ENCODE measurements at places on chromosomes 3 and 15. TPM values are rescaled to one million over a fixed set of nuclear protein-coding genes. Genes with fewer than 3 reads are reported as not detected.
A peak's percentile ranks its signal among the peaks of the same experiment; 100 is the strongest.

DNA sequence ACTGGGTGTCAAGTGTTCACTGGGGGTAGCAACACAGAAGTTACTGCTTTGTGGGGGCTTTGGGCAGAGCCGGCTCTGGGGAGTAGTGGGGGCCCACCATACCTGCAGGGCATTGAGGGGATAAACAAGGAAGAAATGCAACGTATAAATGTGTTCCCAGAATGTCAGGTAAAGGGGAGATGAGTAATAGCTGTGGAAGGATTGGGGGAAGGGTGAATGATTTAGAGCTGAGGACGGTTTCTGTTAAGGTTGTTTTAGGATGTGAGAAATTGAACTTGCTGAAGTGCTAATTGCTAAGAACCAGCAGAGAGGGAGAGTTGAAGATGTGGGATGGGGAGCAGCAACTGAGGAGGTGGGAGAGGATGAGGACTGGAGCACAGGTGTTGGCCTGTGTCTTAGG, 10.7 kb downstream of the SCG5 start:
- H3K4me1 ChIP-seq, result no peaks in the 10 kb centered on the region
- no peak overlapping the region for H3K4me3 ChIP-seq

GRCh38 chr3:16102905-16103364, 71.5 kb upstream of the GALNT15 start:
- no peaks in the 10 kb centered on the region for H3K27me3 ChIP-seq
- DNase-seq, result no peak
- no peaks in the 10 kb centered on the region for H3K4me1 ChIP-seq
- no peaks in the 10 kb centered on the region for H3K36me3 ChIP-seq
- no peak overlapping the region for H3K27ac ChIP-seq

- no peak overlapping the region for H3K27ac ChIP-seq
- H3K36me3 ChIP-seq, result no peaks in the 10 kb centered on the region
- H3K27me3 ChIP-seq, result peaks cover 6% of the 10 kb centered on the region
Observed at GRCh38 chr15:72801590-72802325, 18.2 kb upstream of the ADPGK start.

DNA sequence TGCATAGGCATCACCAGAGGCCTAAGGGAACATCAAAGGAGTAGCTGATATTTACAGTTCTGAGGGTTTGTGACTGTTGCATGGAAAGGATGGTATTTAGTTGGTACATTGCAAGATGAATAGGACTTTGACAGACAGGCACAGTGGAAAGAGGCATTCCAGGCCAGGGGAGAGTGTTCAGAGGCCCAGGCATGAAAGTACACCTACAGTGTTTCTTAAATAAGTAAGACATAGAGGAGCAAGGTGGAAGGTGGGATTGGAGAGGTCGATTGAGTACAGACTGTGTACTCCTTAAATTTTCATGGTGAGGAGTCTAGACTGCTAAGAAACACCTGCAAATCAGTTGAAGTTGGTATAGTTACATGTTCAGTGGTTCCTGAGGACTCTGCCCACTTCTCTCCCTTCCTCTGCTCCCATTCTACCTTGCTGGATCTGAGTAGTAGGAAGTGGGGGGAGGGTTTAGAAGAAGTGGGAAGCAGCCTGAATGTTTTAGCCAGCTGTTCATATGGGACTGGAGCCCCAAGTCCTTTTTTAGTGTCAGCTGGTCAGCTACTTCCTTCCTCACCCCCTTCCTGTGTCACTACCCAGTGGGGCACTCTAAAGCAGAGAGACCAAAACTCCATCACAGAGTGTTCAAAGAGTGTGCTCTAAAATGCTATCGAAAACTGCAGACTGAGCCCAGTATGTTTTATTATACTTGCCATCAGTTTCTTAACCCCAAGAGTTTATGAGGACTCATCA, 14.0 kb downstream of the KLHL18 start:
- DNase-seq, result peak; percentile 27

GRCh38 chr3:102016417-102016816, 167.1 kb downstream of the NFKBIZ start:
- H3K27ac ChIP-seq, result no peak overlapping the region
- no peak for DNase-seq
- H3K36me3 ChIP-seq, result no peaks in the 10 kb centered on the region
- no peak overlapping the region for H3K4me3 ChIP-seq
- no peaks in the 10 kb centered on the region for H3K27me3 ChIP-seq

DNA sequence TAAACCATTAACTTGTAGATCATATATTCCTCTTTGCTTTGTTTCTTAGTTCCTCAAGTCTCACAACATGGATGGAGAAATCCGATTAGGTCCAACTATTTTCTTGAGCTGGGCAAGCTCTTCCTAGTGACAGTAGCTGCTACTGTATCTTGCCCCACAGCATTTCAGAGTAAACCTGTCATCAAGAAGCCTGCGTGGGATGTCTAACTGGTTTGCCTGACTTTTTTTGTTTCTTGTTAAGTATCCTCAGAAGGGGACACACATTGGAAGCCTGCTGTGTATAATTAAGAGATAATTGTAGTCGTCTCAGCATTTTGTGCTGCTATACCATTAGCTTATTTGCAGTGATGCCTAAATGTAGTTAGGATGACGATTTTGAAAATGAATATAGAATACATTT, 29.3 kb upstream of the STT3B start:
- H3K27ac ChIP-seq, result no peak overlapping the region
- no peaks in the 10 kb centered on the region for H3K36me3 ChIP-seq
- no peak for DNase-seq
- no peak overlapping the region for H3K4me3 ChIP-seq
- H3K27me3 ChIP-seq, result no peaks in the 10 kb centered on the region
- no peaks in the 10 kb centered on the region for H3K4me1 ChIP-seq

DNA sequence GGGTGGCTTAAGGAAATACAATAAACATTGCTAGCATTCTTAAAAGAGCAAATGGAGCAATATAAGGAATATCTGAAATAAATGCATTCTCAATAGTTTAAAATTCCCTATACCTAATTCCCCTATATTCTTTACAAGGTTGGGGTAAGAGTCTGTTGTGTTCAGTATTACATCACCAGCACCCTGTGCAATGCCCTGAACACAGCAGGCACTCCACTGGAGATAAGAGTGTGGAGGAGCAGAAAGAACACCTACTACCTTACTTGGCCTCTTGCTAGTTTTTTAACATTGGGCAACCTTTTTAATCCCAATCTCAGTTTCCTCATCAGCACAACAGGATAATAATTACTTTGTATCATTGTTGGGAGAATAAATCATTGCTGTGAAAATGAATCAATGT, 140.2 kb upstream of the PLXND1 start:
- peaks cover 2% of the 10 kb centered on the region for H3K36me3 ChIP-seq
- no peak for DNase-seq
- no peaks in the 10 kb centered on the region for H3K27me3 ChIP-seq

GRCh38 chr3:71672340-71672739, 52.9 kb downstream of the EIF4E3 start:
- H3K36me3 ChIP-seq, result no peaks in the 10 kb centered on the region
- no peak overlapping the region for H3K4me3 ChIP-seq
- no peak for DNase-seq
- no peak overlapping the region for H3K27ac ChIP-seq
- H3K4me1 ChIP-seq, result no peaks in the 10 kb centered on the region
- no peaks in the 10 kb centered on the region for H3K27me3 ChIP-seq

DNA sequence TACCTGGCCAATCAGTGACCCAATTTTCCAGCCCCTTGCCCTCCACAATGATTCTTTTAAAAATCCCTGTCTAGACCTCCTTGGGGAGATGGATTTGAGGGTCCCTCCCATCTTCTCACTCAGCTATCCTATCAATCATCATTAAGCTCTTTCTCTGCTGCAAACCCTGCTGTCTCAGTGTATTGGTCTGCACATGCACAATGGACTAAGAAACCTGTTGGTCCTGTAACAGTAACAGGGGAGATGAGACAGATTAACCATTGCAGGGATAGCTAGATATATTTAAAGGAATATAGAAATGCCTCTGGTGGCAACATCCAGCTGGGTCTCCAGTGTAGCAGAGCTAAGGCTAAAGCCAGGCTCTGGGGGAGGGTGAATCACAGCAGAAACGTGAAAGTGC, 74.6 kb upstream of the CHRNA7 start:
- H3K4me1 ChIP-seq, result no peaks in the 10 kb centered on the region
- DNase-seq, result no peak
- H3K36me3 ChIP-seq, result no peaks in the 10 kb centered on the region
- H3K27me3 ChIP-seq, result no peaks in the 10 kb centered on the region

DNA sequence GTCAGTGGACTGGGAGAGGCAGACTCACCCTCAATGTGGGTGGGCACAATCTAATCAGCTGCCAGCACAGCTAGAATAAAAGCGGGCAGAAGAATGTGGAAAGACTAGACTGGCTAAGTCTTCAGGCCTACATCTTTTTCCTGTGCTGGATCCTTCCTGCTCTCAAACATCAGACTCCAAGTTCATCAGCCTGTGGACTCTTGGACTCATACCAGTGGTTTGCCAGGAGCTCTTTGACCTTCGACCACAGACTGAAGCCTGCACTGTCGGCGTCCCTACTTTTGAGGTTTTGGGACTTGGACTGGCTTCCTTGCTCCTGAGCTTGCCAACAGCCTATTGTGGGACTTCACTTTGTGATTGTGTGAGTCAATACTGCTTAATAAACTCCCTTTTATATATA, 68.0 kb downstream of the CNTN3 start:
- H3K4me1 ChIP-seq, result no peaks in the 10 kb centered on the region
- no peaks in the 10 kb centered on the region for H3K36me3 ChIP-seq
- H3K27me3 ChIP-seq, result no peaks in the 10 kb centered on the region
- DNase-seq, result no peak

- no peak for DNase-seq
- peak overlapping the region; percentile 100 for H3K27ac ChIP-seq
- H3K4me1 ChIP-seq, result no peaks in the 10 kb centered on the region
- H3K4me3 ChIP-seq, result peak overlapping the region; percentile 90
- no peaks in the 10 kb centered on the region for H3K27me3 ChIP-seq
Observed at GRCh38 chr3:31531452-31531991, 1.2 kb upstream of the STT3B start.

DNA sequence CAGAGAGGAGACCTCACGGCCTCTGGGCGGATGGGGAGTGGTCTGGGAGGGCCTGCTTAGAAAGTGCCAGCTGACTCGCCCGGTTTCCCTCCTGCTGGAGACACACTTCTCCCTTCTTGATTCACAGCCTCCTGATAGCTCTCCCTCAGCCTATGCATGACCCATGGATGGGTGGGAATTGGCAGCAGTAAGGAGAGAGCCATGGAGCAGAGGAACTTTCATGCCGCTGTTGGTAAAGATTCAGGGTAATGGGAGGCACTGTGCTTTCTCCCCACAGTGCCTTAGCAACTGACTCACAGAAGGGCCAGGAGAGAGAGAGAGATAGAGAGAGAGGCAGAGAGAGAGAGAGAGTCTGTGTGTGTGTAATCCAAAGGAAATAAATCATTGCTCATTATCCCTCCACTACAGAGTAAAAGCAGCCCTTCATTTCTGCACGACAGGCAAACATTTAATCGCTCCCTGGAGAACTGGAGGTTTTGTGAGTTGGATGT, 82.8 kb downstream of the SEMA5B start:
- peak; percentile 33 for DNase-seq
- no peak overlapping the region for H3K27ac ChIP-seq
- no peaks in the 10 kb centered on the region for H3K36me3 ChIP-seq
- peaks cover 5% of the 10 kb centered on the region for H3K27me3 ChIP-seq

DNA sequence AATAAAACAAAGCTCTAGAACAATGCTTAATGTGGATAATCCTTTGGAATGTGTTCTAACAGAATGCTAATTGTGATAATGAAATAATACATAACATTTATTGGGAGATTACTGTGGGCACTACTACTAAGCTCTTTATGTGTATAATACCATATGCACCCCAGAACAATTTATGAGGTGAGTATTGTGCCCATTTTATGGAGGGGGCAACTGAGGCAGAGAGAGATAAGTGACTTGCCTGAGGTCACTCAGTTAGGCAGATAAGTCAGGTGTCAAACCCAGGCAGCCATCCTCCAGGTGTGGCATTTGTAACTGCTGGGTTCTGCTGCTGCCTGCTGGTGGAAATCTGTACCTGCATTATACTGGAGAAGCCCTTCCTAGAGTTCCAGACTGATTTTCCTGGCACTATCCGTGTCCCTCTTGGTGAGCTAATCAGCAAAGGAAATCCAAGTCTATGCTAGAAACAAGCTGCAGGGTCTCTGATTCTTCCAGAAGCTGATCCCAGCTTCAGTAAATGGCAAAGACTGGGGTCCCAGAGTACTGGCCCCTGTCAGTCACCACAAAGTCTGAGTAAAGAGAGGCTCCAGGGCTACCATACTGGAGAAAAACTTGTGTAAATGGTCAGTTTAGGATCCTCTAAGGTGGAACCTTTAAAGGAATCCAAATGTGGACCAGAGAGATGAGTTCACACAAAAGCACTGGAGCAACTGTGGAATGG, 22.6 kb upstream of the RBP1 start:
- peak; percentile 47 for DNase-seq
- H3K36me3 ChIP-seq, result no peaks in the 10 kb centered on the region
- H3K4me3 ChIP-seq, result no peak overlapping the region
- peaks cover under 1% of the 10 kb centered on the region for H3K4me1 ChIP-seq
- H3K27ac ChIP-seq, result no peak overlapping the region

DNA sequence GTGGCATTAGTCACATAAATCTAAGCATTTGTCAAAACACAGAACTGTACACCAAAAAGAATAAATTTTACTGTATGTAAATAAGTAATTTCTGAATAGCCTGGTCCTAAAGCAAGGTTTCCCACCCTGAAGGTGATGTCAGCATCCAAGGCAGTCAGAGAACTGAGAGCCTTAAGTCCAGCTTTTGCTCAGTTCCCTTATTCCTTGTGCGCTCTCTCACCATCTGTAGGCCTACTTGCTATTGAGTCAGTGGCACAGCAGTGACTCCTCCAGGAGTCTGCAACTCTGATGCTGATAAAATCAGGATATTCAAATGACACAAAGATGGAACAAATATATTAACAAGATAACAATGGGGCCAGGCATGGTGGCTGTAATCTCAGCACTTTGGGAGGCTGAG, 22.3 kb downstream of the VPS39 start:
- DNase-seq, result no peak
- no peak overlapping the region for H3K27ac ChIP-seq
- H3K36me3 ChIP-seq, result peaks cover 52% of the 10 kb centered on the region
- H3K4me1 ChIP-seq, result peaks cover 3% of the 10 kb centered on the region

DNA sequence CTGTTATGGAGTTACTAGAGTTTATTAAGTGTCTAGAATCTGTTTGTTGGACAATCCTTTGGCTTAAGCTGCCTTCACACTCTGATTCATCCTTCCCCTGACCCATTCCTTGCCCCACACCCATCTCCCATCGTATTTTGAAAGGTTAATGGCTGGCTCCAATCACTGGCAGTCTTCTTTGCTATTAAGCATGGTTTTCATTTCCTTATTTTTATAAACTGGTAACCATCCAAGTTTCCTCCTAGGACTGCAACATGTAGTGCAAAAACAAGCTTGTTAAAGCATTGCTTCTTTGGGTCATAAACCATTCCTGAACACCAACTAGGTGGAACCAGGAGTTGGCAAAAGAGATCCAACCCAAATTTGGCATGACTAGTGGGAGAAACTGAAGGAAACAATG, 148.4 kb downstream of the DTWD1 start:
- no peaks in the 10 kb centered on the region for H3K27me3 ChIP-seq
- H3K36me3 ChIP-seq, result no peaks in the 10 kb centered on the region
- H3K4me1 ChIP-seq, result no peaks in the 10 kb centered on the region
- DNase-seq, result peak; percentile 9
- H3K4me3 ChIP-seq, result no peak overlapping the region

- H3K27me3 ChIP-seq, result no peaks in the 10 kb centered on the region
- H3K27ac ChIP-seq, result no peak overlapping the region
- no peaks in the 10 kb centered on the region for H3K36me3 ChIP-seq
- no peak overlapping the region for H3K4me3 ChIP-seq
- H3K4me1 ChIP-seq, result no peaks in the 10 kb centered on the region
Observed at GRCh38 chr3:142931222-142931621, 32.3 kb downstream of the PAQR9 start.

The PLOD2 gene
- 25.8 TPM for total RNA-seq

The SYNPR gene
- 0.04 TPM for total RNA-seq

The ITPKA gene
- 0.35 TPM for total RNA-seq

The ASB7 gene
- 9.1 TPM for total RNA-seq

The IMPG2 gene
- 1.3 TPM for total RNA-seq

The MRPS25 gene
- total RNA-seq, result 30.2 TPM

Measured in muscle of leg (tissue), 16 donors.